Stomach (tissue), 19 donors: ENCODE measurements at places on chromosomes 16 and 17. TPM values are rescaled to one million over a fixed set of nuclear protein-coding genes. Genes with fewer than 3 reads are reported as not detected.

- no peak overlapping the region for H3K27ac ChIP-seq
- H3K4me3 ChIP-seq: no peak overlapping the region
- H3K27me3 ChIP-seq: no peaks in the 10 kb centered on the region
- no peak for DNase-seq
Measured at GRCh38 chr17:804541-805435, 22.6 kb downstream of the MRM3 start.

DNA sequence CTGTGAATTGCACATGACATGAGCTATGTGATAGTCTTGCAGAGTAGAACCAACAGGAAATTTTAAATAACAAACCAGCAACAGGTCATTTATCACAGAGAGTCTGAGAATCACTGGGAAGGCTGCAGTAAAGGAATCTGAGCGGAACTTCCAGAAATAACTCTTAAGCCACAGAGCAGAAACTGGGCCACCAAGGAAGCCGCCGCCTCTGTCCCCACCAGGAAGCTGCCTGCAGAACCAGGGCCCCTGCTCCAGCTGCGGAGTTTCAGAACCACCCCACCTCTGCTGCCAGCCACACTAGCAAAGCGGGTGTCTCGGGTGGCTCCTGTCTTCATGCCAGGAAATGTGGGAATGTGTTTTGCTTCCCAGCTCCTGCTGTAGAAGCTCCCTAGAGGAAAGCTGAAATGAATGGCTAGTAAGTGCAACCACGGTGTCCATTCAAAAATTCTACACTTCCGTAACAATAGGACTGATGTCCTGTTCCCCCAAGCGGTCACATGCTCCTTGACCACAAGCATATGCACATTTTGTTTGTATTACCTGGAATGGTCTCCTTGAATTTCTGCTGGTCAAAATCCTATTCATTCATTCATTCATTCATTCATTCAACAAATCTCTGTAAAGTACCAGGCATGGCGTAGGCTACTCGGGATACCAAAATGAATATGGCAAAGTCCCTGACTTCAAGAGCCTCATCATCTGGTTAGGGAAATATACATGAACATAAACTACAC is 7.7 kb upstream of the ITPRIPL2 start:
- no peak overlapping the region for H3K4me3 ChIP-seq
- no peak overlapping the region for H3K27ac ChIP-seq
- H3K36me3 ChIP-seq: no peaks in the 10 kb centered on the region

DNA sequence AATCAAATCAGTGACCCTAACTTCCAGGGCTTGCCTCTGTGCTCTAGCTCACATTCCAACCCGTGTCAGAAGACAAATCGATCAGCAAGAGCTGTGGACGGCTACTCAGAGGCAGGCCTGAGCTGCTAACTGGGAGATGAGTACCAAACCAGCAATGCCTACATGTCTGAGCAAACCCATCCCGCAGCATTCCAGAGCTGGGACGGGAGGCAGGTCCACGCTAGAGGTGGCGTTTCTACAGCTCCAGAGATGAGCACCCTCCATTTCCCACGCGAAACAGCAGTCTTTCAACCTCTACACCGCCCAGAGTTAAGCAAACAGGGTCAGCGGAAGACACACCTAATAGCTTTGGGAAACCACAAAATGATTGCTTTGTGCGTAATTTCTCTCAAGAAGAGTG is 6.5 kb downstream of the NXN start:
- no peak for DNase-seq
- H3K4me1 ChIP-seq: peaks cover 52% of the 10 kb centered on the region
- no peak overlapping the region for H3K27ac ChIP-seq
- no peak overlapping the region for H3K4me3 ChIP-seq

DNA sequence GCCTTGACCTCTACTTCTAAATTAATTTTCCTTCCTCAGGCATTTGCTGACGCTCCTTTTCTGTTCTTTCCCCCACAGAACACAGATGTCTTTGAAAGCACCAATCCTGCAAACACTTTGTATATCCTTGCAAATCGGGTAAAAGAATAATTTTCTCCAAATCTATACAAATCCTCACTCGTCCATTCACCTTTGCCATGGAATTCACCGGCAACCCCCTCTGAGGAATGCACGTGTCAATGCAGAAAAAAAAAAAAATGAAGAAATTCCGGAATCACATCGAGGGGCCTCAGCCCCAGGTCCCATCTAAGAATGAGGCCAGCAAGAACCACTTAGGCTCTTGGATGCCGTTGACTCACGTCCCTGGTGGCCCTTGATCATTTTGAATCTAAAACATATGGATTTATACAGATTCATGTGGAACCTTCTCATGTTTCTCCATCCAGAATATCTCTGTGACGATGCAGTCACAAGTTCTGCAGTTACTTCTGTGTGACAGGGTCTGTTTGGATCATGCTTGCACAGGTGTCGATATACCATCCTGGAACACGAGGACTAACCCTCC is 136.9 kb downstream of the RBFOX3 start:
- no peak overlapping the region for H3K4me3 ChIP-seq
- no peaks in the 10 kb centered on the region for H3K4me1 ChIP-seq
- no peaks in the 10 kb centered on the region for H3K27me3 ChIP-seq
- DNase-seq: peak; percentile 30
- no peak overlapping the region for H3K27ac ChIP-seq
- H3K36me3 ChIP-seq: no peaks in the 10 kb centered on the region

- H3K4me3 ChIP-seq: no peak overlapping the region
- H3K4me1 ChIP-seq: no peaks in the 10 kb centered on the region
- no peak for DNase-seq
- H3K27ac ChIP-seq: no peak overlapping the region
- H3K27me3 ChIP-seq: peaks cover 15% of the 10 kb centered on the region
- no peaks in the 10 kb centered on the region for H3K36me3 ChIP-seq
Measured at GRCh38 chr16:58366247-58367031, 25.8 kb upstream of the GINS3 start.

GRCh38 chr16:11356573-11357331 is 11.5 kb downstream of the RMI2 start:
- H3K27me3 ChIP-seq: peaks cover 28% of the 10 kb centered on the region

GRCh38 chr17:34366529-34367107 is 3.6 kb upstream of the CCL1 start:
- no peaks in the 10 kb centered on the region for H3K36me3 ChIP-seq
- no peaks in the 10 kb centered on the region for H3K4me1 ChIP-seq
- no peaks in the 10 kb centered on the region for H3K27me3 ChIP-seq
- no peak overlapping the region for H3K27ac ChIP-seq
- no peak for DNase-seq

- no peak overlapping the region for H3K27ac ChIP-seq
- H3K36me3 ChIP-seq: peaks cover 83% of the 10 kb centered on the region
- DNase-seq: no peak
Measured at GRCh38 chr17:1045456-1045855, 48.5 kb downstream of the TIMM22 start.

DNA sequence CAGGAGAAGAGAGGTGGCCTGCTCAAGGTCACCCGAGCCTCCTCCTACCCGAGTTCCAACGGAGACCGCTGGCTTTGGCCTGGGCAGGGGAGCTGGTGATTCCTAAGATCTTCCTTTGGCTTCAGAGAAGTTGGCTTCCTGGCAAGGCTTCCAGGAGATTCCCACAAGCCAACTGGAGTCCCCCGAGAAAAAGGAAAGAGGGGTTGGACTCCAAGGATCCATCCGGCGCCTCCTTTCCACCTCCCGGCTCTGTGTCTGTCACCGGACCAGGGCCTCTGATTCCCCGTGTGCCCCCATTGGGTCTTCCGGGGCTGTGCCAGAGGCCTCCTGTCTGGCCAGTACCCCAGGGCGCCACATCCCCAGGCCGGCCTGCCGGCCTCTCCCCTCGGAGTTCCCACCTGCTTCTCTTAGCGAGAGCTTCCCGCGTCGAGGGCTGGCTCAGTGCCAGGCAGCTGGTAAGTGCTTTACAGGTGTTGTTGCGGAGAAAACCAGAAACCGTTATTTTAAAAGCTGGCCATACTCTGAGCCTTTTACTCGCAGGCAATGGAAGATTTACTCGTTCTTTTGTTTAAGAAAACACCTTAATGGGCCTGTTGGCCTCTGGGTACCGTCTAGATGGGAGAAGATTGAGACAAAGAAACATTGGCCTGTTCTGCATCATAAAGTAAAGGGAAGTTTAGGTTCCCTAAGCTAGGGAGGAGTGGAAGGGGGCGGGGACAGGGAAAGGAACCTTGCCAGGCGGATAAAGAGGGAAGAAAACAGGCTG is 258.4 kb upstream of the SDK2 start:
- H3K4me3 ChIP-seq: peak overlapping the region; percentile 44
- no peaks in the 10 kb centered on the region for H3K36me3 ChIP-seq
- H3K4me1 ChIP-seq: peaks cover 16% of the 10 kb centered on the region
- no peak overlapping the region for H3K27ac ChIP-seq
- peaks cover 24% of the 10 kb centered on the region for H3K27me3 ChIP-seq

DNA sequence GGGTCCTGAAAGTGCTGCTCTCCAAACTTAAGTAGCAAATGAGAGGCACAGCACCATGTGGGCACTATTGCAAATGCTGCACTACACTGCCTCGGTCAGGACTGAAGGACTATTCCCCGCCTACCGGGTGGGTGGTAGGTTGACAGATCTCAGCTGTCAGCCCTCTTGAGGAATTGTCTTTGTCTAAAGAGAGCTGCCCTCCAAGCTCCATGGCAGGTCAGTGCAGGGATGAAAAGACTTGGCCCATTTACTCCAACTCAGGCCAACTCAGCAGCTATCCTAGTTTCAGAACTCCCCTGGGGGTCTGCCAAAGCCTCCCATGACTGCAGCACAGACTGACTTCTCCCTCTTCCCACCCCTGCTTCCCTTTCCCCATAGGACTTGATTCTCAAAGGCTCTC is 3.4 kb upstream of the PDZD9 start:
- no peak overlapping the region for H3K27ac ChIP-seq
- DNase-seq: no peak
- no peaks in the 10 kb centered on the region for H3K36me3 ChIP-seq
- H3K4me3 ChIP-seq: no peak overlapping the region
- H3K4me1 ChIP-seq: peaks cover 30% of the 10 kb centered on the region
- no peaks in the 10 kb centered on the region for H3K27me3 ChIP-seq

ATP2A3 gene
- polyA plus RNA-seq: 15.4 TPM

NXPH3 gene
- 0.50 TPM for polyA plus RNA-seq
